Prostate gland (tissue), 2 donors: ENCODE measurements at places on chromosomes 7 and 10. TPM values are rescaled to one million over a fixed set of nuclear protein-coding genes. Genes with fewer than 3 reads are reported as not detected.

DNA sequence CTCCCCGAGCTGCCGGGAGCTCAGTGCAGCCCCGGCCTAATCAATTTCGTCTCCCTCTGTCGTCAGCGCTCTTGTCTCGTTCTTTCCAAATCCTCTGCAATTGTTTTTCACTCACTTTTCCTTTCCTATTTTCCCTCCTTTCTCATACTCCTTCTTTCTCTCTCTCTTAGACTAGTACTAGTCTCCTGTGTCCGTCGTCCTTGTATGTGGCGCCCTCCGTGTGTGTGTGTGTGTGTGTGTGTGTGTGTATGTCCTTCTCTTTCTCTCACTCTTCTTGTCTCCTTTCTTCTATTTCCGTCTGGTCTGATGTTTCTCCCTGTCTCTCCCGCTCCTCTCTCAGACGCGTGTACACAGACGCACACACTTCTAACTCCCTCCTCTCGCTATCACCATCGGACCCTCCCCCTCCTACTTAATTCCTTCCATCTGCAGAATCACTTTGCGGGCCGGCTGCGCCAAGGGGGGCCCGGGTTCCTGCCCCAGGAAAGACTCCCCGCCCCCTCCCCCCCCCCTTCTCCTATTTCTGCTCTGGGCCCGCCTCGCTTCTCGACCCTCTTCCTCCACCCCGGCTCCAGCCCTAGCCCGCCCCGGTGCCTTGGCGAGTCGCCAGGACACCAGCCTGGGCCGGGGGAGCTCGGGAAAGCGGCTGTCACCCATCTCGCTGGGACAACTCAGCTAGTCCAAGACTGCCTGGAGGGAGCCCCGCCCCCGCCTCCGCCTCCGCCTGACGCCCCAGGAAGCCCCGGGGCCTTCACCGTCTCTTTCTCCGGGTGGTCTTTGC, 743 bp upstream of the ZCCHC24 start:
- H3K36me3 ChIP-seq: no peaks in the 10 kb centered on the region
- DNase-seq: peak; percentile 25
- H3K4me3 ChIP-seq: peak overlapping the region; percentile 89
- H3K4me1 ChIP-seq: no peaks in the 10 kb centered on the region
- H3K27me3 ChIP-seq: no peaks in the 10 kb centered on the region
- H3K27ac ChIP-seq: peak overlapping the region; percentile 87

GRCh38 chr7:12951397-12951801, 264.0 kb downstream of the ARL4A start:
- no peak overlapping the region for H3K4me3 ChIP-seq
- no peaks in the 10 kb centered on the region for H3K4me1 ChIP-seq
- no peaks in the 10 kb centered on the region for H3K27me3 ChIP-seq
- DNase-seq: no peak
- H3K27ac ChIP-seq: no peak overlapping the region
- no peaks in the 10 kb centered on the region for H3K36me3 ChIP-seq

DNA sequence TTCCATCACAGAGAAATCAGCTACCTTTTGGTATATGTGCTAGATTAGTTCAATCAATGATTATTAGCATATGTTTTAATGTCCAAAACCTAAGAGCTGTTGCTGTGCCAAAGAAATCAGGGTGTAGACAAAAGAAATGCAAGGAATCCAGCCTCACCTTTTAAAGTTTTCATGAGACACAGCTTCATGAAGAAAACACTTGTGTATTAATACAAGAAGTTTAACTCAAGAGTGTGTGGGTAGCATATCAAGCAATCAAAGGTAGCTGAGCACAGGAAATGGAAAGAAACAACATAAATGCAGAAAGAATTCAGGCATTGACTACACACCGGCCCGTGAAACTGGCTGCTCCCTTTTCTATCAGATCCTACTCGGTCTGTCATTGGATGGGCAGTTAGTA, 76.0 kb upstream of the CAV2 start:
- no peaks in the 10 kb centered on the region for H3K27me3 ChIP-seq
- H3K27ac ChIP-seq: no peak overlapping the region
- no peaks in the 10 kb centered on the region for H3K4me1 ChIP-seq
- no peak for DNase-seq
- H3K4me3 ChIP-seq: no peak overlapping the region
- H3K36me3 ChIP-seq: no peaks in the 10 kb centered on the region

DNA sequence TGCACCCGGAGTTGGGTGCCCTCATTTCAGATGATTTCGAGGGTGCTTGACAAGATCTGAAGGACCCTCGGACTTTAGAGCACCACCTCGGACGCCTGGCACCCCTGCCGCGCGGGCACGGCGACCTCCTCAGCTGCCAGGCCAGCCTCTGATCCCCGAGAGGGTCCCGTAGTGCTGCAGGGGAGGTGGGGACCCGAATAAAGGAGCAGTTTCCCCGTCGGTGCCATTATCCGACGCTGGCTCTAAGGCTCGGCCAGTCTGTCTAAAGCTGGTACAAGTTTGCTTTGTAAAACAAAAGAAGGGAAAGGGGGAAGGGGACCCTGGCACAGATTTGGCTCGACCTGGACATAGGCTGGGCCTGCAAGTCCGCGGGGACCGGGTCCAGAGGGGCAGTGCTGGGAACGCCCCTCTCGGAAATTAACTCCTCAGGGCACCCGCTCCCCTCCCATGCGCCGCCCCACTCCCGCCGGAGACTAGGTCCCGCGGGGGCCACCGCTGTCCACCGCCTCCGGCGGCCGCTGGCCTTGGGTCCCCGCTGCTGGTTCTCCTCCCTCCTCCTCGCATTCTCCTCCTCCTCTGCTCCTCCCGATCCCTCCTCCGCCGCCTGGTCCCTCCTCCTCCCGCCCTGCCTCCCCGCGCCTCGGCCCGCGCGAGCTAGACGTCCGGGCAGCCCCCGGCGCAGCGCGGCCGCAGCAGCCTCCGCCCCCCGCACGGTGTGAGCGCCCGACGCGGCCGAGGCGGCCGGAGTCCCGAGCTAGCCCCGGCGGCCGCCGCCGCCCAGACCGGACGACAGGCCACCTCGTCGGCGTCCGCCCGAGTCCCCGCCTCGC, at the start of gene EGFR:
EGFR (plus strand) TSS at position 657 of the 830 bp plus-strand sequence. CDS start 261 bp downstream, outside the sequence.
- peak within 1 kb of the TSS; percentile 96 for H3K27ac ChIP-seq
- H3K4me1 ChIP-seq: peaks cover 3% of the 10 kb centered on the region
- H3K4me3 ChIP-seq: peak within 1 kb of the TSS; percentile 57
- H3K36me3 ChIP-seq: no peaks in the 10 kb centered on the region

- H3K36me3 ChIP-seq: no peaks in the 10 kb centered on the region
- H3K27me3 ChIP-seq: no peaks in the 10 kb centered on the region
- no peaks in the 10 kb centered on the region for H3K4me1 ChIP-seq
Observed at GRCh38 chr10:69499726-69500689, 48.7 kb downstream of the TSPAN15 start.

DNA sequence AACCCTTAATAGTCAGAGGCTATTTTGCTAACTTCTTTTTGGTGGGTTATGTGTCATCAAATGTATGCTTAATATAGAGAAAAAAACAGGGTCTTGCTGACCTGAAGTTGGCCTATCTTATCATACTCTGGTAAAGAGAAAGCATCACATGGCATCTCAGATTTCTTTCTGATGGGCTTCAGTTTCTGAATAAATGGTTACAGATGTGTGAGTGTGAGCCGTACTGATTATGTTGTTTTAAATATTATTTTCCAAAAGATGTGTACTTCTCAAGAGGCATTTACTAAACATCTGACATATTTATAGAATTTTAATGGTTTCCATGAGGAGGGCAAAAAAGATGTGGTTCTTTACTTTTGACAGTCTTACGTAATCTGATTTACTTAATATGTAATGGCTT, 28.4 kb downstream of the BBS9 start:
- no peak for DNase-seq
- H3K36me3 ChIP-seq: no peaks in the 10 kb centered on the region
- no peaks in the 10 kb centered on the region for H3K27me3 ChIP-seq

DNA sequence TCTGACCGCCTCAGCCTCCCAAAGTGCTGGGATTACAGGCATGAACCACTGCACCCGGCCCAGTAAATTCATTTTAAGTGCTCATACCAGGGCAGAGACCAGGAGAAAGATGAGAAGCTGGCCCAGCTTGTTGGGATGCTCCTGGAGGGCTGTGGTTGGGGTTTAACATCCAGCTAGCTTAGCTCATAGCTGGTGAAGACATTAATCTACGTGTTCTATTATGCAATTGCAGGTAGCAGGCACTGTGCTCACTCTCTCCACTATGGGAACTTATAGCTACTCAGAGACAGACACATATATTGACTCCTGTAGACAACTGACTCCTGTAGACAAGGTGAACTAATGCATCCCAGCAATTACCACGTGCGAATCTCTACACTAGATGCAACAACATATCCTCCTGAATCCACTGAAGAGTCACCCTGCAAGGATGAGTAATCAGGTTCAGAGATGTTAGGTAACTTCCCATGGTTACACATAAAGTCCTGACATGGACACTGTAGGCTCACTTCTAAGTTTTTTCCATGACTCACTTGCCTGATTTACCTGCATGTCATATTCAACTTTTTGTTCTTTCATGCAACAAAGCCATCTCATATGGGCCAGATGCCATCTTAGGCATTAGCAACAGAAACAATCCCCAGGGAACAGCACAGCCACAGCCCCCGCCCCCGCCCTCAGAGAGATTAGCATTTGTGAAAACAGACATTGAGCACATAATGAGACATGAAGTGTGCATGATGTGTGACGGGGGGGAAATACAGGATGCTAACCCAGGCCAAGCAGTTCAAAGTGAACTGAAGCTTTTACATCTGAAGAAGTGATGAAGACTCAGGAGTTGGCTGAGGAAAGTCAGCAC, 37.2 kb downstream of the ERLIN1 start:
- H3K4me1 ChIP-seq: no peaks in the 10 kb centered on the region
- H3K36me3 ChIP-seq: no peaks in the 10 kb centered on the region
- H3K27me3 ChIP-seq: no peaks in the 10 kb centered on the region
- no peak for DNase-seq
- H3K4me3 ChIP-seq: no peak overlapping the region
- H3K27ac ChIP-seq: no peak overlapping the region

GRCh38 chr7:142440219-142440905, 182.5 kb upstream of the PRSS58 start:
- H3K27me3 ChIP-seq: no peaks in the 10 kb centered on the region
- H3K4me3 ChIP-seq: no peak overlapping the region
- no peak overlapping the region for H3K27ac ChIP-seq
- no peak for DNase-seq

DNA sequence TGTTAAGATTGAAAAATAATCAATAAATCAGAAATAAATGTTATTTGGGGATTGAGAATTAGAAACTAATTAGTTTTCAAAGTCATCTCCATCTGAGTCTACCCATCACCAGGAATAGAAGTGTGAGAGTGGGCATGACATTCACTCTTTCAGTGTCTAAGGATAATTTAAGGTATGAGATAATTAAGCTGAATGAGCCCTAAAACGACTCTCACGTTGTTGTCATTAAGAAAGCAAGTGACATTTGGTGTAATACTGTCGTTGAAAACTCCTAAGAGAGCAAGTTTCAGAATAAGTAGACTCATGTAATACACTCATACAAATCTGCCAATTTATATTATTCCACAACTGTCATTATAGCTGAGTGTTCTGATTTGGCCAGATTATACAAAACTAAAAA, 7.1 kb downstream of the AGMO start:
- H3K27me3 ChIP-seq: no peaks in the 10 kb centered on the region
- no peak overlapping the region for H3K27ac ChIP-seq
- DNase-seq: no peak
- no peaks in the 10 kb centered on the region for H3K36me3 ChIP-seq
- no peaks in the 10 kb centered on the region for H3K4me1 ChIP-seq

- H3K36me3 ChIP-seq: no peaks in the 10 kb centered on the region
- no peaks in the 10 kb centered on the region for H3K4me1 ChIP-seq
- H3K4me3 ChIP-seq: no peak overlapping the region
- H3K27me3 ChIP-seq: no peaks in the 10 kb centered on the region
Observed at GRCh38 chr7:37832194-37832593, 16.2 kb upstream of the NME8 start.

DNA sequence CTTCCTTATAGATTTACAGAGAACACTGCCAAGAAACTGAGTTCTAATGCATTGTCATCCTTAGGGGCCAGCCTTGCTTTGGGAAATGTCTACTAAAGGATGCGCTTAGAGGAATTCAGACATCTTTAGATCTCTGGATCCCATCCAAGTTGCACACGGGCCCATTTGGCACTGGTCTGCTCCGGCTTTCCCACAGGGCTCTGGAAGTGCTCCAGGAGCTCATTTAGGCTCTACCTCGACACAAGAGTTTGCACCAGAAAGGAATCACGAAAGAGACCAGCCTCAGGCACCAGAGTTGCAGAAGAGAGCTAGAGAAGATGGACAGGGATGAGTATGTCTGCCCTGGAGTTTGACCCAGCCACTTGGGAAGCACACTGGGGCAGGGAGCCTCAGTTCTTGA, 150.1 kb upstream of the TMEM72 start:
- no peak overlapping the region for H3K4me3 ChIP-seq
- H3K27ac ChIP-seq: no peak overlapping the region
- no peaks in the 10 kb centered on the region for H3K4me1 ChIP-seq
- no peak for DNase-seq
- H3K36me3 ChIP-seq: no peaks in the 10 kb centered on the region

- H3K4me3 ChIP-seq: no peak overlapping the region
- H3K27me3 ChIP-seq: no peaks in the 10 kb centered on the region
Observed at GRCh38 chr10:79132681-79133381, 64.1 kb downstream of the ZMIZ1 start.

DNA sequence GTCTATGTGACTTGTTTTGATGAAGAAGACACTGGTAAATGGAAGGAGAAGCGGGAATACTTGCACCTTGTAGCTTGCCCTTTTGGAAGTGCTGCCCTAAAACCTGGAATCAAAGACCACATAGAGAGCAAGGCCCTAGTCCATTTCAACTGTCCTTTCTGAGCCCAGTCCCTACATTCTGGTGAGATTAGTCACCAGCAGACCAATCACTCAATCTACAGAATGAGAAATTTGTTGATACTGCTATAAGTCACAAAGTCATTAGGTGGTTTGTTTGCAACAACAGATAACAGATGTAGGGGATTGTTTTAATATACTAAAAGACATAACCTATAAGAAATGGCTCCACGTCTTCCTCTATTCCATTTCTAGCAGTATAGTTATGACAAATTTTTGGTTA, 33.6 kb downstream of the WASL start:
- no peak for DNase-seq
- no peaks in the 10 kb centered on the region for H3K36me3 ChIP-seq
- no peak overlapping the region for H3K4me3 ChIP-seq
- H3K27ac ChIP-seq: no peak overlapping the region
- H3K27me3 ChIP-seq: no peaks in the 10 kb centered on the region

GRCh38 chr7:155639958-155640520, 4.4 kb upstream of the RBM33 start:
- no peaks in the 10 kb centered on the region for H3K27me3 ChIP-seq
- no peak for DNase-seq

DNA sequence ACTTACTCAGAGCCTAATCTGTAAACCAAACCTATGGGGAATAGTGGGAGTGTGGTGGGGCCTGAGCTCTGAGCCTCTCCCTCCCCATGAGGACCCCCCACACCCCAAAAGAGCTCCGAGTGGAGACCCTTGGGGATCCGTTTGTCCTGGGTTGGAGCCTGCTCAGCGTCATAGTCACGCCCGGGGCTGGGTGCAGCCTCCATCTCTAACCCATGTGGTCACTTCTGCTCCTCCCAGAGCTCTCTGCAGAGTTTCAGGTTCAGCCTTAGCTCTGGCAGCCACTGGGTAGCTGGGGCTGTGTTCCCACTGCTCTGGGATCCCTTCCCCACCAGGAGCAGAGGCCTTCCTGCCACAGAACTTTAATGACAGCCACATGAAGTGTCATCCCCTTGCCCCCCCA, 25.9 kb downstream of the PFKFB3 start:
- H3K4me3 ChIP-seq: no peak overlapping the region
- no peak for DNase-seq
- peaks cover 3% of the 10 kb centered on the region for H3K4me1 ChIP-seq
- no peaks in the 10 kb centered on the region for H3K27me3 ChIP-seq
- H3K36me3 ChIP-seq: peaks cover 14% of the 10 kb centered on the region
- H3K27ac ChIP-seq: no peak overlapping the region

The C7orf57 gene
- not detected for total RNA-seq

The OR6B1 gene
- not detected for total RNA-seq

The IPMK gene
- total RNA-seq: 2.6 TPM

The ELFN1 gene
- 3.0 TPM for total RNA-seq

The TFR2 gene
- 0.59 TPM for total RNA-seq

The EPHB4 gene
- 80.8 TPM for total RNA-seq

The HUS1 gene
- total RNA-seq: 43.1 TPM

The PLXNA4 gene
- total RNA-seq: 2.8 TPM
